NCI-H2227 treated with DMSO at 0.1 percent for 48 hours (cell line): ENCODE measurements at places on chromosomes 16 and 17.

- no peak for DNase-seq
Measured at GRCh38 chr16:425740-426114, 278 bp downstream of the RAB11FIP3 start.

DNA sequence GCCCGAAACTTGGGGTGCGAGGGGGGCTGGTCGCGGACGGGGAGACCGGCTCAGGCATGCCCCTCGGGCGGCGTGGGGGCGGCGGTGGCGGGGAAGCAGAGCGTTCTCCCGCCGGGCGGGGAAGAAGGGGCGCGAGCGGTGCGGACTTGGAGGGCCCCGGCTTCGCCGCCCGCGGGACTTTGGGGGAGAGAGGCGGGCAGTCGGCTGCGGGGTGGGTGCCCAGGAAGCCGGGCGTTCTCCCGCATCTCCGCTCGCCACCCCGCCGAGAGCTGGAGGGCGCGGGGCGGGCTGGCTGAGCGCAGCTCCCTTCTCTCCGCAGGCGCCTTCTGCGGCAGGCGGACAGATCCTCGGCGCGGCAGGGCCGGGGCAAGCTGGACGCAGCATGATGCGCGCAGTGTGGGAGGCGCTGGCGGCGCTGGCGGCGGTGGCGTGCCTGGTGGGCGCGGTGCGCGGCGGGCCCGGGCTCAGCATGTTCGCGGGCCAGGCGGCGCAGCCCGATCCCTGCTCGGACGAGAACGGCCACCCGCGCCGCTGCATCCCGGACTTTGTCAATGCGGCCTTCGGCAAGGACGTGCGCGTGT is 772 bp downstream of the NTN1 start:
- no peak for DNase-seq

DNA sequence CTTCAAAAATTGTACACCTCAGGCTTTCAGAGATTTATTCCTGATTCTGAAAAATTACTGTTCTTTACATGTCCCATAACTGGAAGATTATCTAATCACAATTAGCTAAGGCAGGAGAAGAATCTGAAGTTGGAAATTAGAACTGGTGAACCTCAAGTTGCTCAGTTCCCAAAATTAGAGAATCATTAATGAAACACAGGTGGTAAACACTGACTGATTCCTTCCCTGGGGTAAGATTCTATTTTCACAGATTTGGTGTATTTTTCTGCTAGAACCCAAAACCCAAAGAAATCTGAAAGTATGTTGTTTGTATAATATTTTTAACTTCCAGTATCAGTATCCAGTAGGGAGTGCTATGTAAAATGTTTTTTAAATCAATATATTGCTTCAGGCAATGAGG is 25.7 kb downstream of the PHKB start:
- DNase-seq: no peak

GRCh38 chr16:27118526-27118925 is 51.8 kb downstream of the C16orf82 start:
- no peak for DNase-seq

DNA sequence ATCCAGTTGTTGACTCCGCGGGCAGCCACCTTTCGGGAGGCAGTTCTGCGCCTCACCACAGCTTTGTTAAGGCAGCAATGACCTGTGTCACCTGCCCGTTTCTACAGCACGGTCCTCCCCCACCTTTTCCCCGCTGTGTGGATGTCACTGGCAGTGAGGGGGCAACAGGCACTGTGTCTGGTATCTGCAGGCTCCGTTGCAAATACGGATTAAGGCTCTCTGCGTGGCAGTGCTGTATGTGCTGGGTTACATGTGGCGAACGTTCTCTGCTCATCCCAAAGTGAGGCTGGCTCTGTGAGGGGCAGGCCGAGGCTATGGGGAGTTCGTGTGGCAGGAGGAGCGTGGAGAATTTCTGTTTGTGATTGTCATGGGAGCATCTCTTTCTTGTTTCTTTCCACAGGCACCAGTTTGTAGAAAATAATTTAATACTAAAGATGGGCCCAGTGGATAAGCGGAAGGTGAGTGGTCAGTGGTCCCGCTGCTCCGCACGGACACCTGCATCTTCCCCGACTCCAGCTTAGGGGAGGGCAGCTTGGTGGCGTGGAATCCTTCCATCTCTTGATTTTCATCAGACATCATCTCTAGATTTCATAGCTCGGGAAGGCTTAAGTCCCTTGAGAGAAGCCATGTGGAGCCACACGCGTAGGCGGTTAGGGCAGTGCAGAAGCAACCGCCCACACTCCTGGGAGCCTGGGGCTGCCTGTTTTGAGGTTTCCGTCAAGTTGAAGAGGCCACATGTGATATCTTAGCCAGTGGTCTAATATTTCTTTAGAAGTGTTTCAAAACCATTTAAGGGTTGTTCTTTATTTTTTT is 57.8 kb downstream of the PDPK1 start:
- DNase-seq: no peak
